Stimulated activated CD8-positive, alpha-beta memory T cell treated with anti-CD3 and anti-CD28 coated beads, Interleukin-7, amount 100 ng/mL, for 1 hour (primary cell): ENCODE measurements at places on chromosomes 4 and X.

DNA sequence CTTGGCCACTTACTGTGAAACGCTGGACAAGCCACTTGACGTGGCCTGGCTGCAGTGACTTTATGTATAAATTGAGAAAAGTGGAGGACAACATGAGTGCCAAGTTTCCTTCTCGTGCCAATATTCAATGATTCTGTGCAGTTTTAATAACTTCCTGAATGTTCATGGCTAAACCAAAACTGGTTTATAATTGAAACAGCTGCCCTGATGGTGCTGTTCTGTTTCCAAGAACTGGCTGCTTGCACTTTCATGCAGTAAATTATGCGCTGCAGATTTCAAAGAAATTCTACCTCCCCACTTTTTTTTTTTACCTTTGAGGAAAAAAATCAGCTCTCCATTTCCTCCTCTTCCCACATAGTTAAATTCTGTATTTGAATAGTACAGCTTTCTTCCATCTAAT, 205.2 kb upstream of the CASK start:
- no peak for DNase-seq

- DNase-seq, result no peak
Measured at GRCh38 chr4:39706741-39707511, 9.0 kb downstream of the UBE2K start.

DNA sequence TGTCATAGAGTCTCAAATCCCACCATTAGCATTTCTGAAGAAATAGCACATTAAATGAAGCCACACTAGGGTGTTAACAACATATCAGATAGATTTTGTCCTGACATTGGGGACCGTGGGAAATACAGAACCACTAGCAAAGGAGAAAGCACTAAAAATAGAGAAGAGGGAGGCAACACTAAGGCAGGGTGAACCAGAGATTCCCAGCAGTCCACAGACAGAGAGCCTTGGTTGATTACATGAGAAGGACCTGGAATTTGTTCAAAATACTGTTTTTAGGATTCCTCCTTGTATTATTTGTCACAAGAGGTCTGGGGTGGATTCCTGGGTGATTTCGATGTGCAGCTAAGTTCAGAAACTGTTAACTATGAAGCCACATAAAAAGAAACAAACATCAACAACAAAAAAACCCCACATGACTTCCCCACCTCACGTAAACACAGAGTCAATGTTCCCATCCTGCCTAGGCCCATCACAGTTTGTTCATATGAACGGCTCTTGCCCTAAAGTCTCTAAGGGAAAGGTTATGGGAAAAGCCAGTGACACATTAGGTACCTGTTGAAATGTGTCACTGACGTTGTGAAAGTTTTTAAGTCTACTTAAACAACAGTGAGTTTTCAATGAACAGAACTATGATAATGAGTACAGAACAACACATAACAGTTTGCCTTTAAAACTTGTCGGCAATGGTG, 23.6 kb upstream of the GRSF1 start:
- DNase-seq, result no peak

DNA sequence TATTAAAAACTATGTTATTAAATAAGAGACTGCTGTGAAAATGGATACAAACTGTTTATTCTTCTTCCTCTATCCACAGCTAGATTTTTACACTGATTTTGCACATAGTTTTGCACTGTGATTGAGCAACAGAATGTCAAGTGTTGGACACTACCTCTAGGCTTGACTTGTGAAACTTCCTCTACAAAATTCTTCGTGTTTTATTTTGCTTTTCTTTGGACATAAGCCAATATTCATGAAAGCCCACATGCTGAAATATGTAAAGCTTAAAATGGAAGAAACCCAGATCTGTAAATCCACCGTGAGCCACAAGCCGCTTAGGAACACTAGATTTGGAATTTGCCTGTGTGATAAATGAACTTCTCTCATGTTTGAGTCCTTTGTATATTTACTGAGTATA, 849.4 kb downstream of the FSTL5 start:
- DNase-seq, result no peak

GRCh38 chrX:338281-338835, 19.8 kb upstream of the GTPBP6 start:
- DNase-seq, result no peak

DNA sequence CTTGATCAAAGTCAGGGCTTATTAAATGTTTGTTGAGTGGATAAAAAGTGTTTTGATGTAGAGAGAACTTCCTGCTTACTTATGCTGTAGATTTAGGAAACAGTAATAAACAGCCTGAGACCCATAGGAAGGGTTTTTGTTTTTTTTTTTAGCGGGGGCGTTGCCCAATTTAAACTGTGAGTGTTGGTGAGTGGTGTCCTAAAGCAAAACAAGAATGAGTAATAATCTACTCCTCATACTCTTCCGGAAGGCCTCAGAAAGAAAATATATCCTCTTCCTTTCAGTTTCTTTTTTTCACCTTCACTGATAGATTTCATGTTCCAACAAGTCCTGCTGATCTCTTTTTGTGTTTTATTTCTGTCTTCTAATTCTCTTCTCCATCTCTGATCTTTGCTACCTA, 104.4 kb upstream of the SCML1 start:
- DNase-seq, result no peak

DNA sequence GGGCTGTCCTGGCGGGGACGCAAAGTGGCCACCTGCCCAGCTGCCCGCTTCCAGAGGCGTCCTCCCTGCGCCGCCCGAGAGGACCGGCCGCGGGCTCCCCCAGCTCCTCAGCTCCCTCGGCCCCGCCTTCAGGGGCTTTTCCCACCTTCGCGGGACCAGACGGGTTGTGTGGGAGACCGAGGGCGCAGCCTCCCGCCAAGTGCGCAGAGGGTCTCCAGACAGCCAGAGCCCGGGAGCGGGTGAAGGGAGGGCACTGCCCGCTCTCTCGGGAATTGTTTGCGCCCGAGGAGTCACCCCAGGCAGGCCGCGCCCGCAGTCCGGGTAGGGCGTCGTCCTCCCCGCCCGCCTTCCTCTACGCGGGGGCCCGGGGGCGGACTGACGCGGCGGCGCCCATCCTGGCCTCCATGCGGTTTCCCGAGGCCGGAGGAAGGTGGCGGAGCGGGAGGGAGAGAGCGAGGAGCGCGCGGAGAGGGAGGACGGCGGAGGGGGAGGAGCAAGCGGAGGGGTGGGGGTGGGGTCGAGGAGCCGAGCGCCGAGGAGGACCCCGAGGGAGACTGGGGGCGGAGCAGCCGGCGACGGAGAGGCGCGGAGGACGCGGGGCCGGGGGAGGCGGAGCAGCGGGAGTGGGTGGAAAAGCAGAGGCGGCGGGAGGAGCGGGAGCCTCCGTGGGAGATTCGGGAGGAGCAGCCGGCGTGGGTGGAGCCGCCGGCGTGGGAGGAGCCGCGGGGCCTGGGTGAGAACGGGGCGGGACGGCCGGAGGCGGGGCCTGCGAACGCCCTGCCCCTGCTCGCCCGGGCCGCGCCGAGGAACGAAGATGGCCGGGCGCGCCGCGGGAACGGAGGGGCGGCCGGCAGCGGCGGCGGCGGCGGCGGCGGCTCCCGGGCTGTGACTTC, 47.5 kb downstream of the CLDN34 start:
- DNase-seq, result peak; percentile 49

GRCh38 chrX:123859409-123859845, 426 bp upstream of the XIAP start:
- DNase-seq, result no peak

DNA sequence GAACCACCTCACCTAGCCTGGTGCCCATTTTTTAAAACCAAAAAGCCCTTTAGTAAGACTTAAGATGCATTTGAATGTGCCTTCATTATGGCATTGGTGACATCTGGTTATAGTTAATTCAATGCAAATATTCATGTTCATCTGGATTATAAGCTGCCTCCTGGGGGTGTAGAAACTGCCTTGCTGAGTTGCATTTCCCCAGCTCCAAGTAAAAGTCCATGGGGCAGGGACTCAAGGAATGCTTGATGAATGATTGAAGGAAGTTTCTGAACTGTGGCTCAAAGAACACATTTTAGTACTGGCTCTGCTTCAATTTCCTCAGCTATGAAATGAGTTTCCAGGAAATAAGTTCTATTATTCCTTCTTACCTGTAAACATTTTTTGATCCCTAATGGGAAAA, 18.5 kb upstream of the RBM47 start:
- DNase-seq, result no peak

DNA sequence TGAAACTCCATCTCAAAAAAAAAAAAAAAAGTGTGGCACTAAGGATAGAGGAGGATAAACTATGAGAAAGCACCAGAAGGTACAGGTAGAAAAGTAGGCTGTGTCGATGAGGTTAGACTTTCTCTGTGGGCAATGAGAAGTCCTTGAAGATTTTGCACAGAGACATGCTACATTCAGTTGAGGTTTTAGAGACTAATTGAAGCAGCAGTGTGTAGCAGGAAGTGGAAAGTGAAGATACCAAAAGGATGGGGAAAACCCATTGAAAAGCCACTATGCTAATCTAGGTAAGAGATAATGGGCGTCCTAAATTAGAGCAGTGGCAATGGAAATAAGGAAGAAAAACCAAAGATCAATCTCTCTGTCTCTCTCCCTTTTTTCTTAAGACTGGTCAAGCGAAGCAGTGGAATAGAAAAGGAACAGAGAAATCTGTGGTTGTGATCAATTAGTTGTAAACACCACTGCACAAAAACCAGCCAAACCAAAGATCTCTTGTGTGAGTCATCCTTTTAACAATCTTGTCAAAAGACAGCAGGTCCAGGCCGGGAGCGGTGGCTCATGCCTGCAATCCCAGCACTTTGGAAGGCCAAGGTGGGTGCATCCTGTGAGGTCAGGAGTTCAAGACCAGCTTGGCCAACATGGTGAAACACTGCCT, 3.5 kb downstream of the SPINK2 start:
- no peak for DNase-seq

GRCh38 chrX:36388901-36389300, 469.4 kb downstream of the CFAP47 start:
- no peak for DNase-seq

- no peak for DNase-seq
Measured at GRCh38 chr4:183347566-183347965, 25.3 kb upstream of the CLDN24 start.

DNA sequence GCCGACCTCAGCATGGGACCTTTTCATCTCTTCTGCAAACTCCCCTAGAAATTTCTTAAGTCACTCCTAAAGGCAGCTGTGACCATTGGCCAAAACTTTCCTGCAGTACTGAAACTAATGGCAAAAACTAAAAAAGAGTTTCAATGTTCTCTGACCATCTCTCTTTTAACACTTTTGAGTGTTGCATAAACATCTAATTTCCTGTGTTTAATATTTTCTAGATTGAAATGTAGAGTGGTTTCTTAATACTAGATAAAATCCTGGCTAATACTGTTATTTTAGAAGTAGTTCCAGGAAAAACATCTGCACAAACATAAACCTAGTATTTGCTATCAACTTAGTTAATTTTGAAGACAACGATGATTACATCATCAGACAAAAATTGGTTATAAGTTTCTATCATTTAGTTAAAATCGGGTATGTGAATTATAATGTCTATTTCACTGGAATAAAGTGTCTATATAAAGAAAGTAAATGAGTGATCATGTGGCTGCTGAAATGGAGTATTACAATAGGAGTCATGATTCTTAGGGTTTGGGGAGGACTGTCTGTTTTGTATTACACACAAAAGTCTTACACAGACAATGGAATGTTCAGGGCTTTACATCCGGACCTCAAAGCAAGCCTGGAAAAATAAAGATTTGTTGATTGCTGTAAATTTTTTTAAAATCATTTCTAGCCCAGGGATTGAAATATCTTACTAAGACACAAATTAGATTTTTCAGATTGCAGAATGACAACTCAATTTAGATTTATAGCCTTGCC, 1323.4 kb downstream of the C4orf33 start:
- no peak for DNase-seq

DNA sequence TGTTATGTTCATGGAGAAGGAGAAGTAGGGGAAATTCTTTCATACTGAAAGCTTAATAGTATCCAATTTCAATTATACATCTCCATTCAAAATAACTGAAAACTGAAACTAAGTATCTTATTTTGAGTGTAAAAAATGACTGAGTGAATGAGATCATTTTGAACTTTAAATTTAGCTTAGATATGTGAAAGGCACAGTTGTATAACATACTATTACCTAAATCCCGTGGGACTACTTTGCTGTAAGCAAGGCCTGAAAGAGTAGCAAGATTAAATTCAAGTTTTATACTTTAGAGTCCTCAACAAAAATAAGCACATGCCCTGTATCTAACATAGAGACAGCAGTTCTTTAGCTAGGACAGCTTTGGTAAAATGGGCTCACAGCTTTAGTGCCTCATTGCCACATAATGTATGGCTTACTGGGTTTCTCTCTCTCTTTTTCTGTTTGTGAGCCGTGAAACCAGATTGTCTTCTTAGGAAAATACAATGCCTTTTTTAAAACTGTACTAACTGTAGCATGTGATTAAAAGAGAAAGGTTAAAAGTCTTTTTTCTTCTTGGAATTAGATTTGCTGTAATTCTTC, 43.2 kb downstream of the GSTCD start:
- DNase-seq, result no peak

DNA sequence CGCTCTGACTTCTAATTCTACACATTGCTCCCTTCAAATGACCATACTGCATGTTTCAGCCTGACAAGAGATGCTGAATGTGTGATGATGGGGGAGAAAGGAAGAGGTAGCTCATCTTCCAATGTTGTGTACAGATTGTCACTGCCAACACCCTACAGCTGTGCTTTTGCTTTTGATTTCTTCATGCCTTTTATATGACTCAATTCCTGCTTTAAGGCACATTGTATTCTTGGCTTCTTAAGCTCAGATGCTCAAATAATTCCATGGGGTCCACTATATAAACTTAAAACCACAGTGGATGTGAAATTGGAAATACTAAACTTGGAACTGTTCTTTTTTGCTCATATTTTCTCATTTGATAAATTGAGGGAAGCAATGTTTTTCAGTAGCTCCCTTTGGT, 183.2 kb upstream of the WDFY3 start:
- DNase-seq, result no peak

GRCh38 chr4:81166458-81167160, 48.4 kb downstream of the PRKG2 start:
- no peak for DNase-seq

DNA sequence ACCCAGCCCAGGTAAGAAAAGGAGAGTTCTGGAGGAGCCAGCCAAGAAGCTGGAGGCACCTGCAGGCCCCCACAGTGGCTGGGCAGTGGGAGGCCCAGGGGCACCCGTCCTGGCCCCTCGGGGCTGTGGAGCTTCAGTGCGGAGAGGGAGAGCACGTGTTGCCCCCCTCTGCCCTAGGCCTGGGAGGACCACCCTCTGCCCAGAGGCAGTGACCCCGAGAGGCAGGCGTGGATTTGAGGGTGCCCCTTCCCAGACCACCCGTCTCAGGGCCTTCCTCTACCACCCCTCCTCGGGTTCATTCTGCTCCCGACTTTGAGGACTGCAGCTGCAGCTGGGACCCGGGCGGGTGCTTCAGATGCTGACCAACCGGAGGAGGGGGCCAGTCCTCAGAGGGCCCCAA, 12.1 kb upstream of the HGFAC start:
- no peak for DNase-seq
